ENCODE measurements at places on chromosomes 6 and 20. TPM values are rescaled to one million over a fixed set of nuclear protein-coding genes. Genes with fewer than 3 reads are reported as not detected.

Gene BPIFB2
- not detected for total RNA-seq

- H3K4me3 ChIP-seq = no peak overlapping the region
- no peak overlapping the region for H3K27ac ChIP-seq
- H3K4me1 ChIP-seq = no peaks in the 10 kb centered on the region
- no peaks in the 10 kb centered on the region for H3K36me3 ChIP-seq
These were observed 520.0 kb upstream of the HS3ST5 start for GRCh38 chr6:114862819-114863218.

- peak overlapping the region; percentile 89 for H3K27ac ChIP-seq
- no peak for DNase-seq
These were observed 21.9 kb upstream of the RREB1 start for GRCh38 chr6:7085911-7086310.

Gene TMEM74B
- total RNA-seq = 0.20 TPM

Gene VNN1
- not detected for total RNA-seq

Gene ENPP1
- total RNA-seq = 0.27 TPM

Gene HLA-G
- 5.4 TPM for total RNA-seq

DNA sequence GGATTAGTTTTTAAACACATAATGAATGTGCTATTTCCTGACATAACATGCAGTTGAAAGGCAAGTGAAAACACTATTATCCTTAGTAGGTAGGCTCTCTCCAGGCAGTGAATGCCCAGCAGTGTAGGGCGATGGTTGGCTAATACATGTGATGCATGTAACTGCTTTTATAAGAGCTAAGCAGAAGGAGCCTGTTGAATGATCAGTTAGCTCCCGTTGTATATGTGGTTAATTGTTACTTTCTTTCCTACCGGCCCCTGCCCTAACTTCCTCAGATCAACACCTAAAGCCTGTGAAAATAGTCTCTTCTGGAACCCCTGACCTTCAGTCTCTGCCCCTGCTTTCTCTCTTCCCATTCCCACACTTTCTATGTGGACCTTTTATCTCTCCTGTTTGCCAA, 10.5 kb downstream of the SOX4 start:
- no peak for DNase-seq
- no peaks in the 10 kb centered on the region for H3K36me3 ChIP-seq
- H3K27me3 ChIP-seq = no peaks in the 10 kb centered on the region
- H3K27ac ChIP-seq = no peak overlapping the region
- no peak overlapping the region for H3K4me3 ChIP-seq

- no peaks in the 10 kb centered on the region for H3K4me1 ChIP-seq
- no peak overlapping the region for H3K27ac ChIP-seq
- peaks cover 12% of the 10 kb centered on the region for H3K27me3 ChIP-seq
- H3K4me3 ChIP-seq = no peak overlapping the region
These were observed 165.8 kb upstream of the SYNDIG1 start for GRCh38 chr20:24303393-24304170.

- no peak overlapping the region for H3K27ac ChIP-seq
- peaks cover 41% of the 10 kb centered on the region for H3K4me1 ChIP-seq
- H3K4me3 ChIP-seq = no peak overlapping the region
- H3K36me3 ChIP-seq = no peaks in the 10 kb centered on the region
These were observed 8.0 kb upstream of the F13A1 start for GRCh38 chr6:6328451-6328850.

GRCh38 chr6:109239160-109239559, 143.1 kb downstream of the CD164 start:
- no peak overlapping the region for H3K27ac ChIP-seq
- no peaks in the 10 kb centered on the region for H3K36me3 ChIP-seq
- H3K4me1 ChIP-seq = peaks cover 9% of the 10 kb centered on the region

Gene POFUT1
- 24.0 TPM for total RNA-seq

DNA sequence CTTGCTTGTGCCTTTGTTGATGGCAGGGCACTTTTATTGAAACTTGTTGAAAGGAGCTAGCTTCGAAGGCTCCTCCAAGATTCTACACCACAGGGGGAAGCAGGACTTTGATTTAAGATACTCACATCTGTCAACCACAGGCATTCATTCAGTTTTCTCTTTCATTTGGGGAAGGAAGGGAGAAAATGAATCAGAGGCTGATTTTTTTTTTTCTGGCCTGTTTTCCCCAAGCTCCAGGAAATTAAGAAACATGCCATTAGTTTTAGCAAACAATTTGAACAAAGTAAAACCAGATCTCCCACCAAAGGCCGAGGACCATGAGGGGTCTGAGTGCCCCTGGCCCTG, 8.7 kb upstream of the APCDD1L start:
- DNase-seq = no peak
- H3K4me1 ChIP-seq = no peaks in the 10 kb centered on the region
- no peaks in the 10 kb centered on the region for H3K36me3 ChIP-seq
- no peak overlapping the region for H3K27ac ChIP-seq
- H3K27me3 ChIP-seq = no peaks in the 10 kb centered on the region

DNA sequence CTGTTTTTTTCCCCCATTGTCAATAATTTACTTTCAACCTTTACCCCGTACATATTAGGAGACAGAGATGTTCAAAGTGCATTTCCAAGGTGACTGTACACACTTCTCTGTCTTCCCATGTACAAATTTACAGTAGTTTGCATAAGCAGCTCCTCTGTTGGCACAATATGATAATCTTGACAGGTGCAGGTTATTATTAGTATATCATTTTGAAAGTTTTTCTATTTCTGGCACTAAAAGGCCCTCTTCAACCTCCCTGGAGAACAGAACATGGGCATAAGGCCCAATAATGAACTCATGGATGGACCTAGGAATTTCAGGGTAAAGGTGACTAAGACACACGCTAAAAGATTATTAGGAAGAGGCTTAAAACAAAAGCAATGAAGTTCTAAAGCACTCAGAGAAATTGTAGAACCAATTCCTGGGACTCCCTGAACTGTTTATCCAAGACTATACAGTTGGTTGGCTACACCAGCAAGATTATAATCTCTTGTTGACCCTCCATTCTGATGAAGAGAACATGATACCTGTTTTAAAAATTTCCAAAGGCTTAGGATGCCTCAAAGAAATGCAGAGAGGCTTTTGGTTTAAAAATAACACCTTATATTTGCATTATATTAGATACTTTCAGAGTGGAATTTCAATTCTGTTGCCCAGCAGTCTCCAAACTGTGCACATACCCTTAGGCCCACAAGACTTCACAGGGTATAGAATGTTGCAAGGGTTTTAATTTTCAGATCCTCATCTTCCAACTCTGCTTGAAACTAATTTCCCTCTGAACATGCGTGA, 1.1 kb downstream of the AIG1 start:
- no peaks in the 10 kb centered on the region for H3K27me3 ChIP-seq
- H3K27ac ChIP-seq = peak overlapping the region; percentile 83
- DNase-seq = no peak
- peaks cover 20% of the 10 kb centered on the region for H3K4me1 ChIP-seq
- peak overlapping the region; percentile 90 for H3K4me3 ChIP-seq

GRCh38 chr6:98498144-98498775, 336.1 kb upstream of the POU3F2 start:
- no peak overlapping the region for H3K27ac ChIP-seq
- H3K4me3 ChIP-seq = no peak overlapping the region
- no peaks in the 10 kb centered on the region for H3K27me3 ChIP-seq

- no peak for DNase-seq
- no peak overlapping the region for H3K4me3 ChIP-seq
- no peak overlapping the region for H3K27ac ChIP-seq
- H3K27me3 ChIP-seq = no peaks in the 10 kb centered on the region
- peaks cover 6% of the 10 kb centered on the region for H3K36me3 ChIP-seq
- peaks cover 25% of the 10 kb centered on the region for H3K4me1 ChIP-seq
These were observed 59.9 kb downstream of the REV3L start for GRCh38 chr6:111423055-111423633.

Measured in activated B cell treated with CpG ODN at 0.5 μM for 24 hours (primary cell).